ENCODE measurements at places on chromosomes 13 and 19. TPM values are rescaled to one million over a fixed set of nuclear protein-coding genes. Genes with fewer than 3 reads are reported as not detected.

The OLFM2 gene
- total RNA-seq = 5.8 TPM

The C5AR2 gene
- total RNA-seq = 2.7 TPM

DNA sequence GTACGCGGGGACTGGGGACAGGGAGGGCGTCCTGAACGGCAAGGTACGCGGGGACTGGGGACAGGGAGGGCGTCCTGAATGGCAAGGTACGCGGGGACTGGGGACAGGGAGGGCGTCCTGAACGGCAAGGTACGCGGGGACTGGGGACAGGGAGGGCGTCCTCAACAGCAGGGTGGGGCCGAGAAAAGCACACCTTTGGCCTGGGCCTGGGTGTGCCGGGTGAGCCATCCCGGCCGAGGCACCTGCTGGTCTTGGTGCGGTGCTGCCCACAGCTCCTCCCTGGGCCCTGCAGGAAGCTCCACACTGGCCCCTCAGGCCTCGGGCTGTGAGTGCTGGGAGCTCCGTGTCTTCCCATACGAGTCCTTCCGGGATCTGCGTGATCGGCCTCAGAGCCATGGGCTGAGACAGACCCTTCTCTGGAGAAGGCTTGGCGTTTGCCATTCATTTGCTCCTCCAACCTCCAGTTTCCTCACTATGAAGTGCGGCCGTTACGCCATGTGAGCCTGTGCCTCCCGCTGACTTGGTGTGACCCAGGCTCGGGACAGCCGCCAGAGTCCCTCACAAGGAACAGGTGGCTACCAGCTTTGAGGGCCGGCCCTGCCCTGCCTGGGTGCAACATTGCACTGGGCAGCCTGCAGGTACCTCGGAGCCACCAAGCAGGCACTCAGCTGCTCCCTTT is 7.8 kb upstream of the ZNF554 start:
- no peak overlapping the region for H3K27ac ChIP-seq
- H3K4me3 ChIP-seq = no peak overlapping the region
- no peaks in the 10 kb centered on the region for H3K4me1 ChIP-seq
- H3K27me3 ChIP-seq = no peaks in the 10 kb centered on the region

- no peaks in the 10 kb centered on the region for H3K27me3 ChIP-seq
- DNase-seq = peak; percentile 55
- H3K27ac ChIP-seq = peak overlapping the region; percentile 41
Measured at GRCh38 chr19:14440049-14440448, 6.9 kb downstream of the PKN1 start.

GRCh38 chr19:32355309-32355708 is 9.9 kb downstream of the ZNF507 start:
- H3K4me1 ChIP-seq = no peaks in the 10 kb centered on the region
- H3K36me3 ChIP-seq = peaks cover 39% of the 10 kb centered on the region
- H3K27me3 ChIP-seq = no peaks in the 10 kb centered on the region
- H3K27ac ChIP-seq = no peak overlapping the region
- no peak for DNase-seq
- H3K4me3 ChIP-seq = no peak overlapping the region

DNA sequence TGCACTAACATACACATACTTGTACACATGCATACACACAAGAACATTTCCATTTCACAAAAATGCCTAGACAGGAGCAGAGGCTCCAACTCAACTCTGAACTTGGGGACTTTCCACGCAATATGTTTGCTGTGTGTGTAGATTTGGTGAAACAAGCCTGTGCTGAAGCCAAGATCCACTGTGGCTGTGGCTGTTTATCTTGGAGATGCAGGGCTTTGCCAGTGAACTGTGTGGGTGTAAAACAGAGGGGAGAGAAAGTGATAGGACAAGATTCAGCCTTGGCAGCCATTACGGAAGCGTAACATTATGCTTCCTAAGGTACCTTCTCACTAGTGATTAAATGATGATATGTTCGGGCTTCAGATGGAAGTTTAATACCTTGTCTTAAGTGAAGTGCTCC is 73.2 kb upstream of the MBNL2 start:
- no peak overlapping the region for H3K4me3 ChIP-seq
- H3K27me3 ChIP-seq = no peaks in the 10 kb centered on the region
- no peak for DNase-seq
- H3K36me3 ChIP-seq = no peaks in the 10 kb centered on the region
- H3K27ac ChIP-seq = no peak overlapping the region

All from lung (tissue), 17 donors.